ENCODE measurements at places on chromosomes 12 and 14.

DNA sequence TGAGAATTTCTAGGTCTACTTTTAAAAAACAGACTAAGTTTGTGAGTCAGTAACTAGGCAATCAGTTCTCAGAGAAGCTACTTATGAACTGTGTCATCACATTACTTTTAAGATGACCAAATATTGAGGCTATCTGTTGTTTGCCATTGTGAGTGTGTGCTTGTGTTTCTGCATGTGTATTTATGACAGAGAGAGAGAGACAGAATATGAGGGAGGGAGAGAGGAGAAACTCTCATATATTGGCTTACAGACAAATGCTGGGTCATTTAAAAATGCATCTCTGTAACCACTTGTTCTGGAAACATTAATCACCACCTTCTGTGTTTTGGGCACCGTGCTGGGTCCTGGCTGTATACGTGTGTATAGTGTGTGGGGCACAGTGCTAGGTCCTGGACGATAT, 161.5 kb upstream of the FRMD6 start:
- H3K36me3 ChIP-seq: no peaks in the 10 kb centered on the region
- no peaks in the 10 kb centered on the region for H3K4me1 ChIP-seq
- H3K27me3 ChIP-seq: no peaks in the 10 kb centered on the region

- H3K36me3 ChIP-seq: no peaks in the 10 kb centered on the region
- no peak overlapping the region for H3K4me3 ChIP-seq
- H3K4me1 ChIP-seq: peaks cover 29% of the 10 kb centered on the region
- no peak for DNase-seq
Measured at GRCh38 chr12:13368971-13369370, 172.4 kb downstream of the EMP1 start.

- H3K27me3 ChIP-seq: no peaks in the 10 kb centered on the region
- no peak overlapping the region for H3K27ac ChIP-seq
- H3K36me3 ChIP-seq: no peaks in the 10 kb centered on the region
- DNase-seq: no peak
- no peaks in the 10 kb centered on the region for H3K4me1 ChIP-seq
- H3K4me3 ChIP-seq: no peak overlapping the region
Measured at GRCh38 chr14:66254038-66254437, 232.1 kb upstream of the CCDC196 start.

GRCh38 chr12:94643606-94644005, 6.8 kb downstream of the TMCC3 start:
- no peaks in the 10 kb centered on the region for H3K27me3 ChIP-seq
- no peak overlapping the region for H3K27ac ChIP-seq
- no peak for DNase-seq
- peaks cover 5% of the 10 kb centered on the region for H3K36me3 ChIP-seq
- H3K4me1 ChIP-seq: peaks cover 23% of the 10 kb centered on the region

DNA sequence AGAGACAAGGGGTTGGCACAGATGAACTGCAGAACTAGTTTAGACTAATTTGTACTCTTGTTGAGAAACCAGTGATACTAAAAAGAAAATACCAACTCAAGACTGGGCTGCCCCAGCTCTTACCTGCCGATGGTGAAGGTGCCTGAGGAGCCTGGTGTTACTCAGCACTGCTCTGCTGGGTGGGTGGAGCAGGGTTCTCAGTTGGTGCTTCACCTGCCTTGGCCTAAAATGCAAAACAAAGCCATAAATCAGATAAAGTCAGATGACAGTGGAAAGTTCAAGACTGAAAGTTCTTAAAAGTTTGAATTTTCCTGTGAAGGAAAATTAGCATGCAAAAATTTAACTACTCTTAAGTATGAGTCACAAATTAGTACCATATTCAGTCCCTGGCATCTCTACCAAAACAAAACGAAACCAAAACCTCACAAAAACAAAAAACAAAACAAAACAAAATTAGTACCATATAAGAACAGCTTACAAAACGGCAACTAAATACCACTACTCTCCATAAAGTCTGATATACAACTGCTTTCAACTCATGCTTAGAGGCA, 21.9 kb downstream of the YBX3 start:
- no peaks in the 10 kb centered on the region for H3K27me3 ChIP-seq
- no peak for DNase-seq
- peaks cover 32% of the 10 kb centered on the region for H3K36me3 ChIP-seq
- no peak overlapping the region for H3K27ac ChIP-seq
- no peaks in the 10 kb centered on the region for H3K4me1 ChIP-seq
